AG10803 (cell line): ENCODE measurements at places on chromosomes 12 and 14.

DNA sequence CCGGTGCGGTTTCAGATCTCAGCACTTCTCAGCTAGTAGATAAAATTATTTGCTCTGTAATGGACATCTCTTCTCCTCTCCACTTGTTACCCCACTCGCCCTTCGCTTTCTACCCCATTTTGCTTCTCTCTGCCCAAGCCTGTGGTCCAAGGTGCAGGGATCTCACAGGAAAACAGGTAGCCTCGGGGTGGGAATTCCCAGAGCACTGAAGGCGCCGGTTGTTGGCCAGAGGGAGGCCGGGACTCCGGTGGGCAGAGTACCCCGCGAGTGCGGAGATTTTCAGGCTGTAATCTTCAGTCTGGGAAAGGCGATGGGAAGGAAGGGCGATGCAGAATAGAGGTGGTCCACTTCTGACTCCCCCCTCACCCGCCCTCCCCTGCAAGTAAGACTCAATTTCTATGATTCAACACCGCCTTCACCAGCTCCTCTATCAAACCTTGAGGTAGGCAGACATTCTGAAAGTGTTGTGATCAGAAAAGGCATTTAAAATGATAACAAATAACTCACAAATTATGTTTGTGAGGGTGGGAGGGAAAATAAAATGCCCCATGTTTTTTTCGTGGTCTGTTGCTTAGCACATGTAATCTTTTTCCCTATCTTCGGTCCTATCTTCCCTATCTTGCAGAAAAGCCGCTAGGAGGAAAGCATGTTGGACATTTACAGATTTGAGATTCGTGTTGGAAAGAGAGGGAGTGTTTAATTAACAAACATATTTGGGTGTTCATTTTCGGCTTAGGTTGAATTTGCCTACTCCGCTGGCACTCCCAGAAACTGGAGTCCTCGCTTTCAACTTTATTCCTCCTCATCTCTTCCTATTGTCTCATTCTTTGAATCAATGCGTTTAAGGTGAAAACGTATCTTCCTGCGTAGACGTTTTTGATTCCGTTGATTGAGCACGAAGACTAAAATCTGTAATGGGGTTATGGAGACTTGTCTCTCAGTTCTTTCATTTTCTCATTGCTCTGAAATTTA, 8.5 kb downstream of the FOXG1 start:
- no peak for DNase-seq

DNA sequence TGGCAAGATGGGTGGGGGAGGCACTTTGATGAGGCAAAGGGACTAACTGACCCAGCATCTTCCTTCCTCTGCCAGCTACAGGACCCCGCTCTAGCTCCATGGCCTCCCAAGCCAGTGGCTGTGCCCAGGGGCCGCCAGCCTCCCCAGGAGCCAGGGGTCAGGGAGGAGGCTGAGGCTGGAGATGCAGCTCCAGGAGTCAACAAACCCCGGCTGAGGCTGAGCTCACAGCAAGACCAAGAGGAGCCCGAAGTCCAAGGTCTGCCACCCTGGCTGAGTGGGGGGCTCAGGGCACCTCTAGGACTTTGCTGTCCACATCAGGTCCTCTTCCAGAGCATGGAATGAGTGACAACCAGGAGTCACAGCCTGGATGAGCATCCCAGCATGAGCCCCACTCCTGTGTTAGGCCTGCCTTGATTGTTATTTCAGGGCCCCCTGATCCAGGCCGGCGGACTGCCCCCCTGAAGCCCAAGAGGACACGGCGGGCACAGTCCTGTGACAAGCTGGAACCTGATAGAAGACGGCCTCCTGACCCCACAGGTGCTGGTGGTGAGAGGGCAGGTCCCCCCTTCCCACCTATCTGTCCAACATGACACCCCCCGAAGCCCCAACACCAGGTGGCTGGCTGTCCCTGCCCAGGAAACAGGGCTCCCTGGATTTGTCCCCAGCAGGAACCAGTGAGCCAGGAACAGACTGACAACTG, 2.5 kb upstream of the CPNE6 start:
- no peak for DNase-seq

GRCh38 chr12:52055731-52056711, 4.8 kb downstream of the NR4A1 start:
- DNase-seq: no peak

DNA sequence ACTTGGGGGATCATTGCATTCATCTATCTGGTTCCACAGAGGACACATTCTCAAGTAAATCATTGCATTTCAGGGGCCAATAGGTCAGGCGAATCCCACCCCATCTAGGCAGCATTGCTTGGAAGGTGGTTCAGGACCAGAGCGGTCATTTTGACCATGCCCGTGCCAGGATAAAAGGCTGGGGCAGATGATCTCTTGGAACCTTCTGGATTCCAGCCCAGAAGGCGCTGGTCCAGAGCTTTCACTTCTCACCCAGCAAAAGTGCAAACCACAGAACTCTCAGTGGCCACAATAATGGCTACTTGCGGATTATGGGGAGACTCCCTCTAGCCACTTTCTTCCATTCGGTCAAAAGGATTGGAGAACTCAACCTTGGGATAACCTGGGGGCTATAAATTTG, 595 bp upstream of the KRT85 start:
- DNase-seq: no peak

DNA sequence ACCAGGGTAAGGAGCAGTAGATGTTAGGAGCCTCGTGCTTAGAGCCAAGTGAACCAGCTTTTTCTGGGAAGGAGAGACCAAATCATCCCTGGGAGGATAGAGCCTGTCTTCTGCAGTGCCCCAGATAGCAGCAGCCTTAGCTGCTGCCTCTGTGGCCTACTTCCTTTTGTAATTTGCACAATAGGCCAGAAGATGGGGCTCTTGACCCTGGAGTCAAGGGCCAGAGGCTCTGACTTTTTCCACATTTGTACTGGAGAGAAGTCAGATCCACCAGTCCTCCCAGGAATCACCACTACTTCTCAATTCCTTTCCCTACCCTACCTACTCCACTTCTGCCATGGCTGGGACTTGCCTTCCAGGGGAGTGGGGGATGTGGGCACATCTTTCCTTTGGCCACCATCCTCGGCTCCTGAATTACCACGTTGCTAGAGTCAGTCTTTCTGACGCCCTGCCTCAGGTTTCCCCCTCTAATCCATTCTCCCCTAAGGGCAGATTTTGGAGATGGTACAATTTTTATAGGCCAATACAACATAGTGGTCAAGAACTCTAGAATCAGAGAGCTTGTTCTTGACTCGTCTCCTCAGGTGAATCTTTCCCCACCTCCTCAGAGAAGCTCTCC, 3.3 kb upstream of the SLC4A8 start:
- DNase-seq: peak; percentile 73

DNA sequence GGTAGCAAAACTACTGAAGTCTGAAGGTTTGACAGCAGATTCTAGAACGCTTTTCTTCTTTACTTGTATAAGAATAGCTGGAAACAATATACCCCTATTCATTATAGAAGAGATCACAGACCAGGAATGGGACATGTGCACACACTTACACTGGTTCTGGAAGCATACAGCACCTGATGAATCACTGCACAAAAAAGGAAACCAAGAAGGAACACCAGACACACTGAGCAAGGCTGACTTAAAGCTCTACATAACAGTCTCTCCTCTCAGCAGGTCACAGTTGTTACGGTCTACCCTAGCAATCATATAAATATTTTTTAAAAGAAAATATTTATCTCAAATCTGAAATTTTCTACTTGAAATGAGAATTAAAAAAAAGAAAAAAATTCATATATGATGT, 13.5 kb downstream of the ATP2B1 start:
- DNase-seq: peak; percentile 56

DNA sequence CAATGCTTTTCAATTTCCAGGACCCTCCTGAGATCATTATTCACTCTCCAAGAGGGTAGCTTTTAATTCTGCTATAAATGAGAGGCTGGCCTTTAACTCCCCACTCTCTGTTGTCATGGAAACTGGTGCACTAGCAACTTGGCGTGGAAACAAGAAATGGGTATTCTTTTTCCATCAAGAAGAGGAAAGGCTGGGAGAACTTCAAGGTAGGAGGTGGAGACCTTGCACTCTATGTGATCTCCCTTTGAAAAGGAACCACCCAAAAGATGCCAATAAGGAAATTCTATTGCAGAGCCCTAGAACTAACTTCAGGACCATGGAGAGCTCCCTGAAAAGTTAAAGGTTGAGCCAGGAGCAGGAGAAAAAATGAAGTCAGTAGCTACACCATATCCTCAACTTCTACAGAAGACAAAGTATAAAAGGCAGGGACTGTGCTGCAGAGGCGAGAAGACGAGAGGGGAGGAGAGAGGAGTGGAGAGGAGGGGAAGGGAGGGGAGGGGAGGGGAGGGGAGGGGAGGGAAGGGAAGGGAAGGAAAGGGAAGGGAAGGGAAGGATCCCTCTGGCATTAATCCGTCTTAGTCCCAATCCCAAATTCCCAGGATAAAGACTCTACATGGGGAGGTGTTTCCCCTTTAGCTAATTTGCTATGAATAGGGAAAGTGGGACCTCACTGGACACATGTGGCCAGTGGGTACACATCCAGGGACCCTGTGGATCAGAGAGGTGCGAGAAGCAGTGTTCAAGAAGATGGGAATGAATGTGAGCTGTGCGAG, 46.7 kb upstream of the FICD start:
- DNase-seq: peak; percentile 17

GRCh38 chr14:87992718-87993628, at the start of gene GALC:
TSS of gene GALC (minus strand) at chr14:87993182. CDS start at chr14:87993164, 18 bp downstream.
- peak; percentile 88 for DNase-seq

DNA sequence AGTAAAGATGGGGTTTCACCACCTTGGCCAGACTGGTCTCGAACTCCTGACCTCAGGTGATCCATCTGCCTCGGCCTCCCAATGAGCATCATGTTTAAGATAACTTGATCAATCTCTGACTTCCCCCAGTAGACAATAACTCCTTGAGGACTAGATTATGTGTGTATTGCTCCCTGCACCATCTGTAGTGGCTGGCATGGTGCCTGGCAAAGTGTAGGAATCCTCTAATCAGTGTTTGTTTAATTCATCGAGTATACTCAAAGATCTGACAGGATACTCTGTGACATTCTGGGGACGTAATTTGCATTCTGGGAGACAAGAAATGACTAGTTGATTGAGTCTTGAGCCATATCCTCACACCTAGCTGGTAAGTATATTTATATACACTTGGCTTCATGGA, 873.5 kb upstream of the TMEM132C start:
- DNase-seq: no peak

DNA sequence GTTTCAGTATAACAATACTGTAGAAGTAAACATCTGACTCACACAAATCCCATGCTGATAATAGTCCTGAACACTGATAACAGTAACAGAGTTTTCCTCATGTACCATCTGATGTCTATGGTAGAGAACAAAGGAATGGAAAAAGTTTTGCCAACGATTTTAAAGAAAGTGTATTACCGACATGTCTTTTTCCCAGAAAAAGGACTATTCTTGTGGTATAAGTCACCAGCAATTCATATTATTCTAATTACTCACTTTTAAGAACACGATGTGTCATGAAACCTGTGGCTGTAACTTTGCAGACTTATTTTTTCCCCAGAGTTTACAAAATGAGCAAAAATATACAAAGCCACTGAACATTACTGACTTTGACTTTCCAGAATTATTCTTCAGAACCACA, 40.1 kb upstream of the DCN start:
- peak; percentile 66 for DNase-seq

DNA sequence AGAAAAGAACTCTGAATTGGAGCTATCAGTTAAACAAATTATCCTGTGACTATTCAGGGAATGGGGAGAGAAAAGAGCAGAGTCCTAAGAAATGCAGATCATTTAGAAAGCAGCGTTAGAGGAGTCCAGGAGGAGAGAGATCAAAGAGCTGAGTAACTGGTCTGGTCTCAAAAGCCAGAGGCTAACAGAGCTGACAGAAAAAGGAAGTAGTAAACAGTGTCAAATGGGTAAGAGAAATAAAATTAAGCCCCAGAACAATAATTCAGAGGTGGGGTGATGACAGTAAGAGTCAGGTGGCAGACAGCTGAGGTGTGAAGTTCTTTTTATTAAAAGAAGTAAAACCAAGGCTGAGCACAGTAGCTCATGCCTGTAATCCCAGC, 19.3 kb downstream of the GXYLT1 start:
- no peak for DNase-seq

- DNase-seq: no peak
Observed at GRCh38 chr14:93905623-93906022, 21.5 kb upstream of the FAM181A start.

- no peak for DNase-seq
Observed at GRCh38 chr12:86264451-86265328, 8.5 kb upstream of the MGAT4C start.

GRCh38 chr12:123502163-123502704, 31.3 kb downstream of the RILPL1 start:
- DNase-seq: no peak

DNA sequence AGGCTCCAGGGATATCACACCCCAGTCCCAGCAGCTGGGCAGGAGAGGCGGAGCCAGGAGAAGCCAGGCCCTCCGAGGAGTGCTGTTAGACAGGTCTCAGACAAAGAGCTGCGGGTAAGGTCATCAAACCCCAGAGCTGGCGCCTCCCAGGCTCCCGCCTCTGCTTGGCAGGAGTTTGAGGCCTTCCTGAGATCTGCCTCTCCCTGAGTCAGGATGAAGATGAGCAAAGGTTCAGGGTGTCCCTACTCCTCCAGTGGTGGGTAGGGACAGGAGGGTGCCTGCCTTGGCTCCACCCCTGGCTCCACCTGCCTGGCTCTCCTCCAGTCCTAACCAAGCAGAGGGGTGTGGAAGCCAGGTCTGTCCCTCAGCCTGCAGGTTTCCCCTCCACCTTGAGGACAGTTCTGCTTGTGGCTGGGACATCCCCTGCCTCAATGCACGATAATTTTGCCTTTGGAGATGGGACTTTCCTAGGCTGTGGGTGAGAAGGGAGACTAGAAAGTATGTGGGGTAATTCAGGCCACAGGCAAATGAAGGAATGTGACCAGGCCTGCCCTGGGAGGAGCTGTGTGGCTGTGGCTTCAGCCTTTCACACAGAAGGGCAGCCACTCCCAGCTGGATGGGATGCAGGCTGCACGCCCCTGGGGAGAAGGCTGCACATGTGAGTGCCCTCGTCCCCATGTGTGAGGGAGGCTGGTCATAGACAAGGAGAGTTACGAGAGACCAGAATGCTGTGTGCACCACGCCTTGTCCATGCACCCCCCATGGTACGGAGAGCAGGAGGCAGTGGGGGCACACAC, 2.2 kb downstream of the PLEKHG6 start:
- peak; percentile 61 for DNase-seq

DNA sequence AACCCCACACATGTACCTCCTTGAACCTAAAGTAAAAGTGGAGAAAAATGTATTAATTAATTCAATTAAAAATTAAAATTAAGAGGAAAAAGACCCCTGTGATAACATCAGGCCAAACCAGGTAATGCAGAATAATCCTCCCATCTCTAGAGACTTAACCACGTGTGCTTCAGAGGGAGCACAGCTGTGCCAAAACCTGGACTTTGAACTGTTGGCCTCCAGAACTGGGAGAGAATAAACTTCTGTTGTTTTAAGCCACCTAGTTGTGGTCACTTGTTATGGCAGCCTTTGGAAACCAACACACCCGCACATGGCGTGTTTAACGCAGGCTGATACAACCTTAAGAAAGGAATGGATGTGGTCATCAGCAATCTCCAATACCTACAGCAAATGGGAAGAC, 23.8 kb downstream of the OAS2 start:
- DNase-seq: no peak

GRCh38 chr14:45364565-45365156, 111.7 kb upstream of the MIS18BP1 start:
- no peak for DNase-seq

GRCh38 chr12:132514216-132514820, 24.4 kb downstream of the FBRSL1 start:
- no peak for DNase-seq

GRCh38 chr12:31951939-31952338, 7.3 kb upstream of the RESF1 start:
- no peak for DNase-seq

GRCh38 chr12:15545334-15545733, 223.0 kb downstream of the PTPRO start:
- DNase-seq: no peak
